AG09309 (cell line): ENCODE measurements at places on chromosomes 13 and 19.

DNA sequence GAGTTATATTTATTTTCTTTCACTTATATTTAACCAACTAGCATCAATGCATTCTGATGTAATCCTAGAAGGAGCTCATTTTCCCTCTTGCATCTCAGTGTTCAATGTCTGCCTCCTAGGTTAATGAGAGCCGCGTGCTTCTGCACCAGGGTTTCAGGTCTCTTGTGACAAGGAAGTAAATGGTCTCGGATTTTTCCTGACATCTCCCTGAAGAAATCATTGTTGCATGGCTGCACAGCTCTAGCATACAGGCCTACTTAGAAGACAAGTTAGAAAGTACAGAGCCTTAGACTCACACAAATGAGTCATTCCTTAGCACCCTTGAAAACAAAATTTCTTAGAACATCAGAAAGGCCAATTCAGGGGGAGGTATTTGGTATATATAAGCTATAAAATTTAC lies 57.2 kb upstream of the KLF12 start:
- no peak for DNase-seq

DNA sequence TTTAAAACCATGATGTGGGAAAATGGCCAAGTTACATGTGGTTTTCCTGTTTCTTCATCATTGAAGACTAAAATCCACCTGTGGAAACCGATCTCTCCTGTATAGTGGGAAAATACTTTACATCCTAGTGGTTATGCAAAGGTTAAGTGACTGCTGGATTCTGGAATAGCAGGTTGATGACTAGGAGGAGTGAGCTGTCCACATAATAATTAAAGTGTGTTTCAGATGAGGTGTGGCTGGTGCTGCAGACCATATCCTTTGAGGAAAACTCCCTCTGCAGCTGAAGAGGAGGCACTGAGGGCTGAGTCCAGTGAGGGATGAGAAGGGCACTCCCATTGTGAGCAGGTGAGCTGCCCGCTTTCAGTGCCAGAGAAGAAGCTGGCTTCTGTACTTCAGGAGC lies 43.2 kb downstream of the DCLK1 start:
- no peak for DNase-seq

GRCh38 chr19:39400061-39400460 lies 6.6 kb upstream of the ZFP36 start:
- DNase-seq = no peak

DNA sequence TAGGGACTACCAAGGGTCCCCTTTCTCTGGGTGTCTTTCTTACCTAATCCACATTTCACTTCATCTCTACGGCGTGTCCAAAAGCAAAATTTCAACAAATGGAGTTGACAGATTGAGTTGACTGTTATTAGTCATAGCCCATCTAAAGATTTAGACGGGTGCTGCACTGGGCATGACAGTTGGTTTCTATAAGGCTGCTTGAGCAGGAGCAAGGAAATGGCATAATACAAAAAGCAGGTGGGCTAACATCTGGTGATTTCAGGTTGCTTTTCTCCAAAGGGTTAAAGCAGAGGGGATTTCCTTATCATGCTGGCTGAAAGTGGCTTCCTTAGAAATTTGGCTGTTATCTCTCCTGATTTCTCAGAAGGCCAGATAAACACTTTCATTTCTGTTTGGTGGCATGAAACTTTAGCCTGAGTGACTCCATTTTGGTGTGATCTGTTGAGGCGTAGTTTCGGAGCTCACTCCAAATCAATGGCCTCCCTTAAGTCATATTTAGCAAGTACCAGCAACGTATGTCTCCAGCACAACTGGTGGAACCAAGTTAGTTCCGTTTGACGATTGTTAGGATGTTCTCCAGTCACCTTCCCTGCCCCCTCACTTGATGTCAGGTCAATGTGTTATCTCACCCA lies 440.4 kb downstream of the FGF9 start:
- no peak for DNase-seq

- peak; percentile 74 for DNase-seq
These were observed at the start of gene MFSD12 for GRCh38 chr19:3557461-3558248. MFSD12 (minus strand) TSS chr19:3557586; CDS start chr19:3557403, 183 bp downstream.

DNA sequence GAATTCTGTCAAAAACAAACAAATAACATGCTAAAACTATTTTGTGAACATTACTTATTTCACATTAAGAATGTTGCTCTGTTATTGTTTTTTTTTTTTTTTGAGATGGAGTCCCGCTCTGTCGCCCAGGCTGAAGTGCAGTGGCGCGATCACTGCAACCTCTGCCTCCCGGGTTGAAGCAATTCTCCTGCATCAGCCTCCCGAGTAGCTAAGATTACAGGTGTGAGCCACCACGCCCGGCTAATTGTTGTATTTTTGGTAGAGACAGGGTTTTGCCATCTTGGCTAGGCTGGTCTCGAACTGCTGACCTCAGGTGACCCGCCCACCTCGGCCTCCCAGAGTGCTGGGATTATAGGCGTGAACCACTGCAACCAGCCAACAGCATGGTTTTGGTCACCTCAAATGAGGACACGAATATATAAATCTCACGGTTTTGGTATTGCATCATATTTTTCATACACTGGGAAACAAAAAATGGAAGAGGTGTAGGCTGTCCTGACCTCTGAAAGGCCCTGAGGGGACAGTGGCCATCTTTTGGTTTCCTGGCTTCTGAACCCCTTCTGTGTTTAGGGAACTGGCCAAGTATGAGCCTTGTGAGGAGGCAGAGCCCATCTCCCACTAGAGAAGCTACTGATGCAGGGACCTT lies 25.5 kb downstream of the GPR42 start:
- DNase-seq = no peak

GRCh38 chr19:867301-867793 lies 7.9 kb downstream of the CFD start:
- DNase-seq = no peak
